ENCODE measurements at places on chromosomes 7 and 10.

- no peak for DNase-seq
Observed at GRCh38 chr10:133365461-133366129, 7.6 kb downstream of the ECHS1 start.

DNA sequence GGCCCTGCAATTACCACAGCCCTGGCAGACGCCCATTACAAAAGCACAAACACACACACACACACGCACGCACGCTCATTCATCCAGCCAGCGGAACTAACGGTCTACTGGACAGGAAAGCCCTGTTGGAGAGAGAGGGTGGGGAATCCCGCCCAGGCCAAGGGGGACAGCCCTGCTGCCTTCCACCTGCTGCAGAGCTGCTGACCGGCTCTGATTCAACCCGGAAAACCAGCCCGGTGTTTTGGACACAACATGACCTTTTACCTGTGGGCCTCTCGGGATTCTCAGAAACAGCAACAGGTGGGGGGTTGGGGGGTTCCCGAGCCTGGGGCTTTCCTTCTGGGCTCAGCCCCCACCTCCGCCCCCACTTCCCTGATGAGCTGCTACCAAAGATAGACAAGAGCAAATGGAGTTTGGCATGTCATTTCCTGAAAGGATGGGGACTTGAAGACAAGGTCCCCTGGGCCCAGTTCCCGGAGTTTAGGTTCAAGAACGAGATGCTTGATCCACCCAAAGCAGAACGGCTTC is 18.5 kb upstream of the SERPINE1 start:
- peak; percentile 4 for DNase-seq

GRCh38 chr7:26429168-26429567 is 137.5 kb downstream of the SNX10 start:
- DNase-seq: no peak

DNA sequence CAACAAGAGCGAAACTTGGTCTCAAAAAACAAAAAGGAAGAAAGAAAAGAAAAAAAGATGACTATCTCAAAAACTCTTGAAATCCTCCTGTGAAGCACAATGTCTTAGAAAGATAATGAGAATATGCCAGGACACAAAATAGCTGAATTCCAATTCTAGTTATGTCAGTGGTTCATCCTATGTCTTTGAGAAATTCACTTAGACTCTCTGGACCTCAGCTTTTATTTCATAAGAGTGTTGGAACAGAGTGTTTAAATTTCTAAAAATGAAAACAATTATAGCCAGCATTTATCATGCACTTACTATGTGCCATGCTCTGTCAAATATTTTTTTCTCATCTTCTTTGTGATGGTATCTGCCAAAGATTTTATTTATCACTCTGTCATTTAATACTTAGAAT is 13.3 kb upstream of the HYCC1 start:
- DNase-seq: no peak

GRCh38 chr10:14879928-14880193 is 1.2 kb downstream of the SUV39H2 start:
- DNase-seq: no peak

- no peak for DNase-seq
Observed at GRCh38 chr10:24384954-24385353, 176.0 kb downstream of the KIAA1217 start.

GRCh38 chr10:88019753-88020152 is 156.3 kb downstream of the PTEN start:
- no peak for DNase-seq

- no peak for DNase-seq
Observed at GRCh38 chr10:110437761-110438341, 59.9 kb upstream of the DUSP5 start.

- DNase-seq: no peak
Observed at GRCh38 chr10:83373671-83374070, 765.6 kb upstream of the GHITM start.

DNA sequence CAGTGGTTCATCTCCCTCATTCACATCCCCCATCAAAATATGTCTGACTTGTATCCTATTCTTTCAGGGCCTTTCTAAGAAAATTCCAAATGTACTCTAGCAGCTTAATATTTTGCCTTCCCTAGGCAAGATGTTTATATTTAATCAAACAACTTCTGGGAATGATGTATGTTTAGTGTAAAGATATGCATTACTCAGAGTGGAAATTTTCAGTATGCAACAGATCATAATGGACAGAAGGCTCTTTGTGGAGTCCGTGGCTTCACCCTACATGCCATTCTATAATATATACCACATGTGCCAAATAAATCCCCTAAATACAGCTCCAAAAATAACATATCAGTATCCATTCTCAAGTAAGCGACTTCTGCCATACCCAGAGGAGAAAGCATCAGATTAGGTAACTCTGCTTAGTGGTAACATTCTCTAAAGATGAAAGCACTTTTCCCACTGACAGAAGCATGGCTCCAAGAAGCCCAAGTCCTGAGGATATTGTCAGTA is 316.6 kb downstream of the KCNMA1 start:
- DNase-seq: no peak

DNA sequence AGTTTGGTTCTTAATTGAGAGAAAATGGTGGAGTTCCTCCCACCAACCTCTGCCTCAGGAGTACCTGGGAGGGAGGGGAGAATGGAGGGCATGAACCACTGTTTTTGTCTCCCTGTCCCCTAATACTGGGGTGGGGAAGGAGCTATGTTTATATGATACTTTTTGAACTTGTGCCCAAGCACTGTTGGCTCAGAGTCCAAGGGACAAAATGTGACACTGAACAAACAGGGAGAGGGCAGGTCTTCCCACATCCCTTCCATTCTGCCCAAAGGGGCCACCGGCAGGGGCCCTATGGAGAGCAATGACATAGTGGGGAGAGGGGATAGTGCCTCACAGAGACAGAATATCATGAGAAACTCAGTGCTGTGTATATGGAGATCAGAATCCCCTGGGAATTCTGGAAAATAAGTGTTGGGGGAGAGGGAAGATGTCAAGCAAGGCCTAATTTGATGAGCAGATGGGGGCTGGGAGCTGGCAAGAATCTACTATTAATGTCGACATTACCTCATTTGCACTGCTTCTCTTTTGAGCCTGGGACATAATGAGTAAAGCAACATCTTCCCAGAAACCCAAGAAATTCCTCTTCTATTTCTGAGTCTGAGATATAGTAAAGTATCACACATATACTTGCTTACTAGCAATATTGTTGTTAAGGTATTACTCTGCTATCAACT is 180.6 kb downstream of the CYP26A1 start:
- DNase-seq: no peak

DNA sequence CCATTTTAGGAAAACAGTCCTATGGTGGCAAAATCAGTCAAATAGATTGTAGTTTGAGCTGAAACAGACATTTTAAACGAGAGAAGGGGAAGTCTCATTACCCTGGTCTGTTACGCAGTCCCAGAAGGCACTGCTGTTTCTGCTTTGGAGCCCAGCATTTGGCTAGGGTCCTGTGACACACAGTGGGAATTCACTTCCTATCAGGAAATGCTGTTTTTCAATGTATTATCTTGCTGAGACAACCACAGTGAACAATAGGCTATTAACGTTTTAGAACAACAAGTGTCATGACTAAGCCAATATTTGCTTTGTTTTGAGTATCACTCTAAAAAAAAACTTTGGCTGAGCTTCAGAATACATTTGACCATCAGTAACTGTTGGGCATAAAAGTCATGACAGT is 74.1 kb downstream of the ADD3 start:
- peak; percentile 63 for DNase-seq

DNA sequence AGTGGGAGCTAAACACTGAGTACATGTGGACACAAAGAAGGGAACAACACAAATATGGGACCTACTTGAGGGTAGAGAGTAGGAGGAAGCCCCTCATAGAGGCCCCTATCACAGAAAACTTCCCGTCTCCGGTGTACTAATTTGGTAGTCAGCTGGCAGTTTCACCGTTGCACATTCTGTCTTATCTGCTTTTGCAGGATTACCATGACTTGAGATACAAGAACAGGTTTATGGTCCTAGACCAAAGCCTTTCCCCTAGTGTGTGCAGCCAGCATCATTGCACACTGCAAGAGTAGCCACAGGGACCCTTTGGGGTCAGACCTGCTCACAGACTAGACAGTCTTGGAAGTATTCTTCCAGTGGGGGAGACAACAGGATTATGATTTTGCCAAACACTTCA is 5.9 kb upstream of the IFIT1B start:
- DNase-seq: no peak

GRCh38 chr10:112985690-112986543 is 35.9 kb downstream of the TCF7L2 start:
- DNase-seq: no peak

DNA sequence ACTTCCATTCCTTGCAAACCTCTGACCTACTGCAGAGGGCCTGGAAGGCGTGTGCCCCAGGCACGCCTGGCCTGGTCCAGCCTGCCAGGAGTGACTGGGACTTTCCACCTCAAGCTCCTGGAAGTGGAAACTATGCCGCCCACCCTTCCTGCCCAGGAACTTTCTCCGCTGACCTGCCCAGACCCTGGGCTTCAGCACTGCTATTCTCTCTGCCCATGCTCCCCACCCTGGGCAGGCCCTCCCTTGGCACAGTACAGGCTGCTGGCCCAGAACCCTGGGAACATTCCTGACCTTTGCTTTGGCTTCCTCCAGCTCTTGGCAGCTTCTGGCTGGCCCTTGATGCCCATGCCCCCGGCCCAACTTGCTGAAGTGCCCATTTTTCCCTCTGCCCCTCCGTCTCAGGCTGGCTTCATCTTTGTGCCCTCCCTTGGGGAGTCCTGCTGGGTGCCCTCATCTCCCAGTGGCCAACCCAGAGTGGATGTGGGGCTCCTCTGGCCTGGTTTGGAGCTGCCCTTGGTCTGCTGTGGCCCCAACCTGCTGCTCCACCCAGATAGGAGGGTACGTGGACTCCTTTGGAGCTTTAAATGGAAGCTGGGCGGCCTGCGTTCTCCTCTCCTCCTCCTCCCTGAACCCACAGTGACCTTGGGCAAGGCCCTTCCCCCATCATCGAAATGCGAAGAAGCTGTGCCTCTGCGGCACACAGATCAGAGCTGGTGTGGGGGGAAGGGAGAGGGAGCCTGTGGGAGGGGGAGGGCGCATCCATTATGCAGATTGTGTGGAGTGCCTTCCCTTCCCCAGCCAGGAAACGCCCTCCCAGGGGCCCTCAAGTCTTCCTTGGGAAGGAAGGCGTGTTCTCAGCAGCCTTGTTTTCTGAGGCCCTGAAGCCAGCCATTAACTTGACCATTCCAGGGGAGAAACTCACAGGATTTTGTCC is 3.4 kb downstream of the MMRN2 start:
- peak; percentile 17 for DNase-seq

DNA sequence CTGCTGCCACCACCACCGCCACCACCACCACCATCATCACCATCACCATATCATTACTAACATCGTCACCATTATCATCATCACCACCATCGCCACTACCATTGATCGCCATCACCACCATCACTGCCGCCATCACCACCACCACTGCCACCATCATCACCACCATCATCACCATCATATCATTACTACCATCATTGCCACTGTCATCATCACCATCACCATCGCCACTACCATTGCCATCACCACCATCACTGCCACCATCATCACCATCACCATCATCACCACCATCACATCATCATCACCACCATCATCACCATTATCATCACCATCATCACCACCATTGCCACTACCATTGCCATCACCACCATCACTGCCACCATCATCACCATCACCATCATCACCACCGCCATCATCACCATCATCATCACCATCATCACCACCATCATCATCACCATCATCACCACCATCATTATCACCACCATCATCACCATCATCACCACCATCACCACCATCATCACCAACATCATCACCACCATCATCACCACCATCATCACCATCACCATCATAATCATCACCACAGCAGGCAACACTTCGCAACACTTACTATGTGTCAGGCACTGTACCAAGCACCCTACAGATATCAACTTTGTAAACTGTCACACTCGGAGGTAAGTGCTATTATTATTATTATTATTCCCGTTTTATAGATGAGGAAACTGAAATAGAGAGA is 19.3 kb downstream of the NMT2 start:
- DNase-seq: no peak

GRCh38 chr7:74202841-74203556 is 6.8 kb upstream of the LAT2 start:
- peak; percentile 47 for DNase-seq

DNA sequence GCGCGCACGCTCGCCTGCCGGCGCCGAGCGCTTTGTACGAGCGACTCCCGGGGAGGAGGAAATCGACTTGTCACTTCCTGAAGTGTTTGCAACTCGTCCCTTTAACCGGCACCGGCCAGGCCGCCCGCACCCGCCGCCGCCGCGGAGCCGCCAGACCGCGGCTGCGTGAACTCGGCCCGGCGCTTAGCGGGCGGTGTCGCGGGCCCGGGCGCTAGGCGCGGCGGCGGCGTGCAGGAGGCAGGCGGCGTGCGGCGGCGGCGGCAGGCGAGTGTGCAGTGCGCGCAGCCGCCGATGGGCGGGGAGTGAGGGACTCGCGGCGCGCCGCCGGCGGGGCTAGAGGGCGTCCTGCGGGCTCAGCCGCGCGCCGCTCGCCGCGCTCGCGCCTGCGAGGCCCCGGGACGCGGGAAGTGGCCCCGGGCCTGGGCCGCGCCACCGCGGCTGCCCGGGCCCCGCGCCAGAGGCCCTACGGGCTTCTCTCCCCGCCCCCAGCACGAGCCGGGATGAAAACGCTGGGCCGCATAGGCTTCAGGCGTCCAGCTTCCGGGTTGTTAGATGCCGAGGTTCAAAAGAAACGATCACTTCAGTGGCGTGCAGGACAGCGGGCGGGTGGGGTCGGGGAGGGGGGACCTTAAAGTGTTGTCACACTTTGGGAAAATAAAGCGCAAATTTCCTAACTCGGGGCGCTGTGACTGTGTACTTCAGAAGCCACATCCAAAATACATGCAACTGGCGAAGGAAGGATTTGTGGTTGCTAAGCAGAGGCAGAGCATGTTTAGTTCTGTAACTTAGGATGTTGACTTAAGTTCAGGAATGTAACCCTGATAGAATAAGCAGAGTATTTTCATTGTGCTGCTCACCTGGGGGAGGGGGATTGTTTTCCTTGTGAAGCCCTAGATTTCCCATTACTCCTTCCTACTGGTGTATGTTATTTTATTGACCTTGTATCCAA is at the start of gene FAM53B:
FAM53B (minus strand) TSS at position 277 of the 949 bp plus-strand sequence. CDS start 37,665 bp downstream, outside the sequence.
- peak; percentile 85 for DNase-seq

- DNase-seq: no peak
Observed at GRCh38 chr10:89543841-89544240, 8.4 kb upstream of the SLC16A12 start.

- DNase-seq: no peak
Observed at GRCh38 chr7:98568891-98569290, 48.2 kb upstream of the NPTX2 start.

GRCh38 chr7:130342701-130343380 is 1.8 kb upstream of the CPA5 start:
- DNase-seq: no peak

GRCh38 chr7:66070222-66070621 is 5.4 kb upstream of the ASL start:
- DNase-seq: no peak

GRCh38 chr7:97307521-97308108 is 190.1 kb downstream of the SDHAF3 start:
- DNase-seq: no peak

GRCh38 chr7:46283852-46284251 is 362.8 kb upstream of the IGFBP3 start:
- DNase-seq: no peak
